ENCODE measurements at places on chromosomes 3 and 15.

GRCh38 chr3:41502023-41502422, 302.7 kb downstream of the CTNNB1 start:
- DNase-seq: no peak

GRCh38 chr3:71005702-71006321, 577.7 kb downstream of the FOXP1 start:
- no peak for DNase-seq

GRCh38 chr15:97874139-97874538, 86.4 kb upstream of the ARRDC4 start:
- no peak for DNase-seq

GRCh38 chr3:174159604-174160003, 699.5 kb upstream of the NAALADL2 start:
- no peak for DNase-seq

DNA sequence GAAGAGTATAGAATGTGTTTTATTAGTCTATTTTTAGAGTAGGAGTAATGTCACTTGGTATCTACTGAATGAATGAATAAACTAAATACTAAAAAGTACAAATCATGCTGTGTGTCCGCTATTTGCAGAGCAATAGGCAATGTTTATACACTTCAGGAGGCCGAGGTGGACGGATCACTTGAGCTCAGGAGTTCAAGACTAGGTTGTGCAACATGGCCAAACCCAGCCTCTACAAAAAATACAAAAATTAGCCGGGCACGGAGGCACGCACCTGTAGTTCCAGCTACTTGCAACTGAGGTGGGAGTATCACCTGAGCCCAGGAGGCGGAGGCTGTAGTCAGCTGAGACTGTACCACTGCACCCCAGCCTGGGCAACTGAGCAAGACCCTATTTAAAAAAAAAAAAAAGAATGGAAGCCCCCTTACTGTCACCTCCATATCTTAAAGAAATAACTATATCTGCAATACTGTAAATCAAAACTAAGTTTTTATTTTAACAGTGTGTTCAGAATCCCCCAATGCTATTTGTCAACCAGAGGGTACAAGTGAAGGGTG, 98.4 kb downstream of the DHX30 start:
- DNase-seq: no peak

- no peak for DNase-seq
Measured at GRCh38 chr3:1734494-1735122, 364.1 kb upstream of the CNTN4 start.

All from HS-5 (cell line).